ENCODE measurements at places on chromosomes 2 and 18.

GRCh38 chr18:48201337-48202005, 207.7 kb downstream of the ZBTB7C start:
- DNase-seq = no peak

DNA sequence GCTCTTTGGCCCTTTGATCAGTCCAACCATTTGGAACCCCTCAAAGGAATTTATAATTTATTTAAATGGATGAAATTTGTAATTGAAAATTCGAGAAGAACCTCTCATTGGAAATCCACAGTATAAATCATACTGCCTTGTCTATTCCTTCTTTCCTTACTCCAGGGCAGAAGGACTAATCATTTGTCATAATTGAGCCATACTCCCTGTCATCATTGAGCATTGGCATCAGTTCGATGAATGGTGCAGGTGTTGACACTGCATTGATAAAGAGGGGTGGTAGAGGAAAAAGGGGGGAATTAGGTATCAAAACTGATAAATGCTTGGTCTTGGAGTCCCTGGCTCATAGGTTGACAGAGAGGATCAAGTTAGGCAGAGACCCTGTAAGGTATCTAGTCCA, 2.0 kb downstream of the VSNL1 start:
- DNase-seq = no peak

GRCh38 chr2:147083664-147084063, 761.2 kb upstream of the ACVR2A start:
- no peak for DNase-seq

GRCh38 chr2:51795248-51795888, 763.4 kb upstream of the NRXN1 start:
- peak; percentile 20 for DNase-seq

GRCh38 chr2:106147665-106148064, 46.4 kb downstream of the UXS1 start:
- no peak for DNase-seq

- no peak for DNase-seq
Measured at GRCh38 chr18:45374878-45375630, 240.2 kb upstream of the SLC14A2 start.

GRCh38 chr2:71299507-71299906, 32.1 kb upstream of the ZNF638 start:
- DNase-seq = no peak

- DNase-seq = no peak
Measured at GRCh38 chr2:66445925-66446871, 11.3 kb downstream of the MEIS1 start.

DNA sequence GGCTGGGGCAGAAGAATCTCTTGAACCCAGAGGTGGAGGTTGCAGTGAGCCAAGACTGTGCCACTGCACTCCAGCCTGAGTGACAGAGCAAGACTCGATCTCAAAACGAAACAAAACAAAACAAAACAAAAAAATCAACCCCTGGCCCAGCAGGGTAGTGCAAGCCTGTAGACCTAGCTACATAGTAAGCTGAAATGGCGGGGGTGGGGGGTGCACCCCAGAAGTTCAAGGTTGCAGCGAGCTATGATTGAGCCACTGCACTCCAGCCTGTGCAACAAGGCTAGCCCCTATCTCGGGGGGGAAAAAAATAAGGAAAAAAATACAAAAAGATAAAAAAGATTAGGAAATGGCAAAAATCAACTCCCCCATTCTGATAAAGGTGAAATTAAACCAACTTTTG, 6.4 kb downstream of the ATL2 start:
- DNase-seq = no peak

- no peak for DNase-seq
Measured at GRCh38 chr2:37543999-37544557, 127.4 kb downstream of the CDC42EP3 start.

- DNase-seq = peak; percentile 66
Measured at GRCh38 chr2:20225294-20226151, 593 bp upstream of the SDC1 start.

- DNase-seq = no peak
Measured at GRCh38 chr2:99545066-99545465, 55.2 kb upstream of the REV1 start.

DNA sequence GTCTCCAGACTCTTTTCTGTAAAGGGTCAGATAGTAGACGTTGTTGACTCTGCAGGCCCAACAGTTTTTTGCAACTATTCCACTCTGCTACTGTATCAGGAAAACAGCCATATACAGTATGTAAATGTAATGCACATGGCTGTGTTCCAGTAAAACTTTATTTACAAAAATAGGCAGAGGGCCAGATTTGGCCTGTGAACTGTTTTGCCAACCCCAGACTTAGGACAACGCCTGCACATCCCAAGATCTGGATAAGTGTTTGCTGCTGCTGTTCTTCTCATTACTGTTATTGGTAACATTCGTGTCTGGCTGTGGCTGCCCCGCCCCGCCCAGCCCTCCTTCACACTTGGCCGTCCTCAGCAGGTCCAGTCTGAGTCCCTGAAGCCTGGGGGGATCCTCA, 94.6 kb upstream of the MCFD2 start:
- DNase-seq = no peak

- no peak for DNase-seq
Measured at GRCh38 chr2:155770516-155770915, 562.0 kb downstream of the NR4A2 start.

DNA sequence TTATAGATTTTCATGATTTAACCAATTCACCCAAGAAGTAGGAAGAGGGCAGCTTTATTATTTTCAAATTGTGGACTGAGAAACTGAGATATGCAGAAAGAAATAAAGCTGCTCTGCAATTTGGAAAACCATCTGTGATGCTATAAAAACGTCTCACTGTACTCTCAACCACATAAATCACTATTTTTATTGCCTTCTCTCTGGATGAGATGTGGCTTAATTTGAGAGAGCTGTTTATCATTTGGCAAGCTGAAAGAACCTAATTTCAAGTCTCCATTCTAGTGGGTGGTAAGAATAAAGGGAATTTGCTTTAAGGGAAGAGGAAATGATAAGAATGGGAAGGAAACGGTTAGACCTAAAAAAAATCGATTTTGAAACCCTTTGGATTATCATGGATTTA, 49.9 kb upstream of the CYP1B1 start:
- no peak for DNase-seq

DNA sequence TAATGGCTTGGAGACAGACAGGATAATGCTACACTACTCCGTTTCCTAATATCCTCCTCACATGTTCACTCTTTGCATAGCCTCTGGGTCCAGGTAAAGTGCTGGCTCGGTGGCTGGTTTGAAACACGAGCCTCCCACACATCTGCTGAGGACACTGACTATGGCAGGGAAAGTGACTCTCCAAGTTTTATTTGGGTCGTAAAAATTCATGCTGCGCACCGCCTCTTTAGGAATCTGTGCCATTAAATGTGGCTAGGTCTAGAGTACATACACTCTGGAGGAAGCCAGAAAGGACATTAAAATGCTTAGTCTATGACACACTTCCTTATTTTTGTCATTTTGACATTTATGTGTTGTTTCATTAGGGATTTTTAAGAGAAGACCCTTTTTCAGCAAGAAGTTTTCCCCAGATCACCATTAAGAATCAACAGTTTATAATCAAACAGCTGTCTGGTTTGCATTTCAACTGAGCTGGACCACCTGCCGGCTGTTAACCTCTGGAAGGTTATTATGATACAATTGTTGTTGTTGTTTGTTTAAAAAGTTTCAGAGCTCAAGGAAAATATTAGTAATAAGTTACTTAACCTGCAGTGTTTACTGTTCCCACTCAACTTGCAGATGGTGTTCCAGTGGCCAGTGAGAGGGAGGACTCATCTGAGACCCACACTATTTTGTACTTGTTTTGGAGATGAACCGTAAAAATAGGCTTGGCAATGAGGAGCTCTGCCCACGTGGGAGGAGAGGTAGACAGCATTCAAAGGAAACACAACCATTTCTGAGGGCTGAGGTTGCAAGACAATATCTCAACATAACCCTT, 443.3 kb upstream of the MEIS1 start:
- no peak for DNase-seq
